ENCODE measurements at places on chromosomes 16 and 17.

DNA sequence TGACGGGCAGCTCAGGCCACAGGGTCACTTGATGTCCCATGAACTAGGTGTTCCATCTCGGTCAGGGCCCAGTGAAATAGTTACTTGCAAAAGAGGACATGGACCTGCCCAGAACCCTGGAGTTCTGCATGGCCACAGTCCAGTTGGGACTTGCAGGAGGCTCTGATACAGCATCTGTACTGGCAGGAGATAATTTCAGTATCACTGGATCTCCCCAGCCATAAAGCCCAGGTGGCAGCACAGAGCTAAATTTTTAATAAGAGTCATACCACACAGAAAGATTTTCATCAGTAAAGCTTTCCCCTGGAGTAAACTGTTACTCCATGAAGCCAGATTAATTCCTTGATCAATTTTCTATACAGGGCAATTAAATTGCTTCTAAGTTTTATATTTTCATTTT lies 18.0 kb upstream of the SLC16A5 start:
- no peak for DNase-seq

- DNase-seq = peak; percentile 12
Observed at GRCh38 chr16:74999609-75000480, 1.0 kb downstream of the ZNRF1 start.

DNA sequence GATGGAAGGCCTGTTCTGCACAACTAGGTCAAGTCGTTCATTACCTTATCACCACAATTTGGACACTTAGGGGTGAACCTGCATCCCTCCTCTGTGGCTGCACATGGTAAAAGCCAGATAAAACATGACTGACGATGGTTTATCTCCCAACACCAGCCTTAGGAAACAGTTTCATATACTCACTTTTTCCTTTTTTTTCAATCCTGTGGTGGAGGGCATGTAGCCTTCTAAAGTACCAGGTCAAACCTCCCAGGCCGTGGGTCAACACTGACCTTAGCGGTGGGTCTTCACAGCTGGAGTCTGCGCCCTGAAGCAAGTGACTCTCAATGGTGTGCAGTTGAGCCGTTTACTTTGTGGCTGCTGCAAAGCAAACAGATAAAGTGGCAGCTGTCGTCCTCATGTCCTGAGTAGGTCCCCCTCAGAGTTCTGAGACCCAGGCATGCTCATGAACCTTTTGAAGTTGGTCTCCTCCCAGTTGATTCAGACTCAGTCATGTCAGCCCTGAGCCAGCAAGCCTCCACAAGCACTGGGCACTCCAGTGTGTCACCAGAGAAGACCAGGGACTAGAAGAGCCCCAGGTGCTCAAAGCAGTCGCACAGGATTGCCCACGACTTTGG lies 5.9 kb downstream of the FAHD1 start:
- no peak for DNase-seq

GRCh38 chr16:66441586-66442375 lies 14.7 kb downstream of the BEAN1 start:
- no peak for DNase-seq

GRCh38 chr17:35236821-35237220 lies 6.1 kb upstream of the SLFN5 start:
- no peak for DNase-seq

DNA sequence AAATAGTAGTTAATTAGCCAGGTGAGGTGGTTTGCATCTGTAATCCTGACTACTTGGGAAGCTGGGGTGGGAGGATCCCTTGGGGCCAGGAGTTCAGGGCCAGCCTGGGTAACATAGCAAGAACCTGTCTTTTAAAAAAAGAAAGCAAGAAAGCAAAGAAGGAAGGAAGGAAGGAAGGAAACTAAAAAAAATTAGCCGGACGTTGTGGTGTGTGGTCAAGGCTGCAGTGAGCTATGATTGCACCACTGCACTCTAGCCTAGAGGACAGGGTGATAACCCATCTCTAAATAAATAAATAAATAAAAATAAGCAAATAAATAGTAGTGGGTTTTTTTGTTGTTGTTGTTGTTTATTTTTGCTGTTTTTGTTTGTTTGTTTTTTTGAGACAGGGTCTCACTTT lies 39.3 kb upstream of the MAP2K6 start:
- no peak for DNase-seq

GRCh38 chr17:49519781-49520180 lies 24.7 kb downstream of the NGFR start:
- DNase-seq = no peak

DNA sequence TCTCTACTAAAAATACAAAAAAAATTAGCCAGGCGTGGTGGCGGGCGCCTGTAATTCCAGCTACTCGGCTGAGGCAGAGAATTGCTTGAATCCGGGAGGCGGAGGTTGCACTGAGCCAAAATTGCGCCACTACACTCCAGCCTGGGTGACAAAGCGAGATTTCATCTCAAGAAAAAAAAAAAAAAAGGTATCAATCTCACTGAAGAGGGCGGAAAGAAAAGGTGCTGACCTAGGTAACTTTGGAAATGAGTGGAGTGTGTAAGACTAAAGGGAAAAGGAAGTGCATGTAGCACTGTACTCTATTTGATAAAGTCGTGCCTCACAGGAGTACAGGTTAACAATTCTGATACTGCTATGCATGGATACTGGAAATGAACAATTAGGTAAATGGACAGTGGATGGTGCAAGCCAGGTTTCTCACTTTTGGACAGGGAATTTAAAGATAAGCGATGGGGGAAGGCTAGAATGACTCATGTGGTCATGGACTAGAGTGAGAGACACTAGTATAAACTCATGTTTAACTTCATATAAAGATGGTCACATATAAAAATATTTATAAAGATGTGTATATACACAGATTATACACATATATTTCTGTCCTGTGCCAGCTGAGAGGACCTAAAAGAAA lies 142.9 kb downstream of the CDK5R1 start:
- DNase-seq = no peak

- no peak for DNase-seq
Observed at GRCh38 chr17:76102944-76103273, 678 bp downstream of the EXOC7 start.

- DNase-seq = no peak
Observed at GRCh38 chr16:4410335-4411075, 5.9 kb downstream of the CORO7 start.

DNA sequence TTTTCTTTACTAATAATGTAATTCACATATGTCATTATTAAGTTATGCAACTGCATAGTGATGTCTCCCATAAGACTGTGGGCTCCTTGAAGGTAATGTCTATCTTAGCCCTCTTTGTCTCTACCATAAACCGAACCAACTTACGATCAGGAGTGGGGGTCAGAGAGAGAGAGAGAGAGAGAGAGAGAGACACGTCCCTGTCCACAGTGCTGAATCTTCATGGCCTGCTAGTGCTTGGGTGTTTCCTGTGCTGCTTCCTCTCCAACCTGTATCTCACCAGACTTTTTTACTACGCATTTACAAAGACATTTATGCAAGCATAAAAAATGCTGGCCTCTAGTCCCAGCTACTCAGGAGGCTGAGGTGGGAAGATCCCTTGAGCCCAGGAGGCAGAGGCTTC lies 52.2 kb upstream of the HAPSTR1 start:
- DNase-seq = no peak

DNA sequence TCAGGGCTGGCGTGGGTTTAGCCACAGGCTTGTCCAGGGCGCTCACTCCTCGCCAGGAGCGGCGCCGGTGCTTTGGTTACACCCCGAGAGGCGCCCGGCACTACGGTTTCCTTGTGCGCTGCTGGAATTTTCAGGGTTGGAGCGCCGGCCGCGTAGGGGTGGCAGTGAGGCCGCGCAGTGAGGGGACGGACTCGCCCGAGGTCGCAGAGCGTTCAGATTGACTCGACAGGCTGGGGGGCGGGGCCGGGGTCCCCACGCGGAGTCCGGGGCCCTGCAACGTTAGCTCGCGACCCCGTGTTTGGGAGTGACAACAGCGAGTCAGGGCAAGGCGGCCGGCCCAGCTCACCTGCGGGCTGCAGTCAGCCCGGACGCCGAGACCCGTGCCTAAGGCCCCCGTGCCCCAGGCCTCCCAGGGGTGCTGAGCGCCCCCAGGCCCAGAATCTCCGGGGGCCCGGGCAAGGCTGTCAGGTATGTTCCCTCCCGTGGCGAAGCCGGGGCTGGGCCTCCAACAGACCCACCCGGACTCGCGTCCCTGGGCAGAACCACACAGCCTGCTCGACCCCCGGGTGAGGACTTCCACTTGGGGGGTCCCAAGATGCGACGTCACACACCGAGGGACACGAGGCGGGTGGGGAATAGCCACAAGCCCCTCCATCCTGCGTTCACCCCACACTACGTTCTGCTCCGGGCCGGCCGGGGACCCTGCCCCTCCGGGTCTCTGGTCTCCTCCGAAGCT lies 1.3 kb upstream of the ACTG1 start:
- no peak for DNase-seq

GRCh38 chr17:81707725-81708646 lies 4.1 kb upstream of the SLC25A10 start:
- DNase-seq = no peak

DNA sequence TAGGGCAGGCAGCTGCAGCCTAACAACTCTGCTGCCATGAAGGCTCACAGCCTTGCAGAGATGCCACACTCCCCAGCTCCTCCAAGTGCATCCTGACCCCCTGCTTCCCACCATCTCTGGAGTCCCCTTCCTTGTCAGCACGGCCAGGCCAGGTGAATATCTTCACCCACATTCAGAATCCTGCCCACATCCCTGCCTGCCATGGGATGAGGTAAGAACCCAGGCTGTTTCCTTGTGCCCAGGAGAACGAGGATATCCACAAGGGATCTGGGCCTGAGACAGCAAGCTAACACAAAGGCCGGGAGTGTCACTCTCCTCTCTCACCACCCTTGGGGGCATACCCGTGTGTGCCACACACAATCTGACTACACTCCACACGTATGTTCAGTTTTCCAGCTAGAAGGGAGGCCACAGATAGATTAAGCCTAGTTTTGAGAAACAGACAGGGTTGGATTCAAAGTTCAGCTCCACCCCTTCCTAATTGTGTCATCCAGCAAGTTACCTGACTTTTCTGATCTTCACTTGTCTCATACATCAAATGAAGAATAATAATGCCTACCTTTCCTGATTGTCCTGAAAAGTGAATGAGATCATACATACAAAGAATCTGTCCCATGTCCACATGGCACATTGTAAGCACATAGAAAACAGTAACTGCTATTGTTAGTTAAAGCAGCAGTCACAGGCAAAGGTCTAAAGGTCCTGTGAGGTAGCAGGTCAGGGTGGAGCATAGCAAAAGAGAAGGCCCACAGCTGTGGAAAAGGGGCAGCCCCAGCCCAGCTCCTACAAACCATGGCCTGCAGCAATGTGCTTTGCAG lies 17.4 kb upstream of the SUPT4H1 start:
- DNase-seq = no peak

DNA sequence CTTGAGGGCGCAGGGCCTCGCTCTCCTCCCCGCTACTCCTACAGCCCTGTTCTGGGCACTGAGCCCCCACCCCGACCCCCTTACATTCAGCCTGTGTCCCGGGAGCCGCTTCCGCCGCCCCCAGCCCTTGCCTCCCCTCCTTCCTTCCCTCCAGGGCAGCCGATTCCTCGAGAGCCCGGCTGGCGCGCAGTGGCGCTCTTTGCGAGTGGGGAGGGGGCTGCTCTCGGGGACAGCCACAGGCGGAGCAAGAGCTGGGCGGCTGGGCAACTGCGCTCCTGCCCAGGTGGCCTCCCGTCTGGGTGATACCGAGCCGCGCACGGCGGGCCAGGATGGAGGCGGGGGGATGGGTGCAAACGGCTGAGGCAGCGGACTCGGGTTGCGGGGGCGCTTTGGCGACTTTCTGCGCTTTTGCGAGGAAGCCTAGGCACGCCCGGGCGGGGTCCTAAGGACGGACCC lies 1.2 kb downstream of the MMP15 start:
- no peak for DNase-seq

GRCh38 chr16:51002881-51003490 lies 148.1 kb downstream of the SALL1 start:
- no peak for DNase-seq

- no peak for DNase-seq
Observed at GRCh38 chr17:21239680-21240368, 13.4 kb downstream of the NATD1 start.

DNA sequence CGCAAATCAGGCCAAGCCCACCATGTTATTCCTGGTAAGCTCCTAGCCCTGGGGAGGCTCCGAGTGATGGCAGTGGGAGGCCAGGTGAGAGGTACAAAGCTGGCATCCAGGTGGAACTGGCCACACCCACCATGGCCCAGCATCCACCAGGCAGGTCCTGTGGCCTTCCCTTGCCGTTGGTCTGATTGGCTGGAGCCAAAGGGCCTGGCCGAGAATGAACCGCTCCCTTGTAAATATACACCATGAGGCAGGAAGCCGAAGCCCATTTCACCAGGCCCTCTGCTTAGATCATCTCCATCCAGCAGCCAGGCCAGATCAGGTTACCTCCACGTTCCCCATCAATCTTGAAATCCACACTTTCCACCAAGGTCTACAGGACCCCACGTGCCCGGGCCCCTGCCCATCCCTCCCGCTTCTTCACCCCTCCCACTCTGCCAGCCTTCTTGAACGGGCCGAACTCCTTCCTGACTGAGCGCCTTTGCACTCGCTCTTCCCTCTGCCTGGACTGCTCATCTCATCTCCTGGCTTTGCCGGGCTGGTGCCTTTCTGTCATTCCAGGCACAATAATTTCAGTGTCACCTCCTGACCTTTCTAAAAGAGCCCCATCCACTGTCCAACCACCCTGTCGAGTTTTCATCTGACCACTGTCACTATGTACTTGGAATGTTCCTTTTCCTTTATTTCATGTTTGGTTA lies 5.8 kb downstream of the SOCS1 start:
- no peak for DNase-seq

DNA sequence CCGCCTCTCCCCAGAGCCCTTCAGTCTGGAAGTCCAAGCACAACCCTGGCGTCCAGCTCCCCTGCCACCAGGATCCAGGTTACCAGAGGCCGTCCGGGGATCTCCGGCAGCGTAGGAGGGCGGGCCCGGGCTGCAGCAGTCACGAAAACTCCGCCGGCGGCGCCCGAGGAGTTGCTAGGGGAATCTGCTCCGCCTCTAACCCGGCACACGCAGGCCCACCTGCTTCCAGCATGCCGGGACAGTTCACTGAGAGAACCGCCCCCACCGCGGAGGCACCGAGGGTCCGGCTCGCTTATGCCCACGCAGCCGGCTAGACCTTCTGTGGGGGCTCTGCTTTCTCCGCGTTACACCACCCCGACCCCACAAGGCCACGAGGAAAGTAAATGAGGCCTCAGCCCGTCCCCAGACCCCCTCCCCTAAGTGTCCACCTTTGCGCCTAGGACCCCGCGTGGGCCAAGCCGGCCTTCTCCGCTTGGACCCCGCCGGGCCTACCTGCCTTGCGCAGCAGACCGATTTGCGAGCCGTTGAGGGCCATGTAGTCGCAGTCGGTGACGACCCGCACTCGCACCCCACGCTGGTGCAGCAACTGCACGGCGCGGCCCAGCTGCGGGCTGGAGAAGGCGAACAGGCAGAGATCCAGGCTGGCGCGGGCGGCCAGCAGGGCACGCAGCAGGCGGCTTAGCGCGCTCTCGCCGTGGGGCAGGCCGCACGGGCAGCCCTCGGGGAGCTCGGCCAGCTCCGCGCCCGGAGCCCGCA lies 587 bp downstream of the PLD6 start:
- peak; percentile 20 for DNase-seq
